ENCODE measurements at places on chromosomes 1 and 21. TPM values are rescaled to one million over a fixed set of nuclear protein-coding genes. Genes with fewer than 3 reads are reported as not detected.

BSND gene
- total RNA-seq, result not detected

PDZK1 gene
- 0.25 TPM for total RNA-seq

C1orf226 gene
- not detected for total RNA-seq

PDC gene
- not detected for total RNA-seq

TMEM240 gene
- 1.2 TPM for total RNA-seq

SPATA17 gene
- total RNA-seq, result not detected

SYCP1 gene
- not detected for total RNA-seq

OR4F16 gene
- total RNA-seq, result not detected

GNG4 gene
- 0.37 TPM for total RNA-seq

PODN gene
- not detected for total RNA-seq

CD160 gene
- not detected for total RNA-seq

DNA sequence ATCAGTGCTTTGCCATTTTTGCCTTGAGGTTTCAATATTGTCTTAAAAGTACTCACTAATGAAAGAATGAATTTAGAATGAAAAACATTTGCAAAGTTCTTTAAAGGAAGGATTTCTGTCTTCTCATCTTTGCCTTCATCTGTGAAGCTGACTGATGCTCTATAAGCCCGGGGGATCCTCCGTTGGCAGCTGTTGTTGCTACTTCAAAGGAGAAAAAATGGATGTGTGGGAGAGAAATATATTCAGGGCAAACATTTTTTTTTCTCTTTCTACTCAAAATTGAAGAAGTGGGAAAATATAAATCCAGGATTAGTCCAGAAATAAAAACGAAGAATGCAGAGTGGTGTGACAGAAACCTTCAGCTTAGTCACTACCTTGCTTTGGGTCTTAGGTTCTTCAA, 142.5 kb downstream of the OLFM3 start:
- no peak for DNase-seq

GRCh38 chr21:43306911-43307676, 119.8 kb downstream of the SIK1 start:
- no peak for DNase-seq

DNA sequence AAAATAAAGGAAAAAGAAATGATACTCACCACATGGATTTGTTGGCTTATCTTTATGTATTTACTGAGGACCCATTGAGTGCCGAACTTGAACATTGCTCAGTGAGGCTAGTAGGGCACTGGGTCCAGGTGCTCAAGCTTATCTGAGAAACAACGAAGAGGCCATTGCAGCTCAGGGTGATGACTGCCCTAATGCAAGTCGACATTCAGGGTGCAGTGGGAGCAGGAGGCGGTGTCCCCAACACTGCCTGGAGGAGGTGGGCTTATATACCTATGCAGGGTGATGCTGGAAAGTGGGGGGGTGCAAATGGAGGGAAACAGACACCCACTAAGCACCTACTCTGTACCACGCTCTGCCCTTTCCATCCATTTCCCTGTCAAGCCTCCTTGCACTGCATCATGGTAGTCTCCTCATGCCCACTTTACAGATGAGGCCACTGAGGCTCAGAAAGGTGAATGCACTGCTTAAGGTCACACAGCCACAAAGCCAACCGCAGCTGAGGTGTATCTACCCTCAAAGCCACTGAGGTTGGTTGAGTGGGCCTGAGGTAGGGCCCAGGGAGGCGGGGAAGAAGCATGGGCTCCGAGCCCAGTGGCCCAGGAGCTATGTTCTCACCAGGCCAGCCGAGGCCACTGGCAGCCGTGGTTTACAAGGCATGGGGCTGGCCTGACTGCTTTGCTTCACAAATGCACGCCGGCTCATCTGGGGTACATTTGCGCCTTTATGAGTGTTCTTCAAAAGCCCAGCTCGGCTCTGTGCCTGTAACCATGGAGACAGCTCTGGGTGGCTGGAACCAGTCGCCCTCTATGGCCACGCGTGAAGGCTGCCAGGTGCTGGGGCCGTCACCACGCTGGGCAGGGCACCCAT, 103.8 kb downstream of the EPHB2 start:
- DNase-seq, result no peak

- no peak for DNase-seq
Observed at GRCh38 chr1:205443585-205444299, 12.1 kb downstream of the BLACAT1 start.

GRCh38 chr1:61104220-61104671, 21.9 kb downstream of the NFIA start:
- DNase-seq, result no peak

- DNase-seq, result no peak
Observed at GRCh38 chr1:66176012-66176715, 357.8 kb upstream of the SGIP1 start.

DNA sequence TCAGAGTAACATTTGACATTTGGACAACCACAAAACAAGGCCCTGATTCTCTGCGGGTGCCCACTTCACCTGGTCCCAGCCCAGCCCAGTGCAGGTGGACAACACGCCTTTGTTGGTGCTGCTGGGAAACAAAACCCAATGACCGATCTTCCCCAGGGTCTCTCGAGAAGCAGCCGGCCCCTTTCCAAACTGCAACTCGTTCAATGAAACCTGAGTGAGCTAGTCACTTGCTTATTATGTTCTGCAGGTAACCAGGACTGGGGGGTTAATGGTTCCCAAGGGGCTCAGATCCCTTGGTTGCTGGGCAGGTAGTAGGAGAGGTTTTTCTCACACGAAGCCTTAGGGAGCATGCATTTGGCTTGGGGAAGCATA, 42.9 kb downstream of the ABCG1 start:
- no peak for DNase-seq

- DNase-seq, result no peak
Observed at GRCh38 chr21:39681845-39682244, 63.1 kb upstream of the IGSF5 start.

DNA sequence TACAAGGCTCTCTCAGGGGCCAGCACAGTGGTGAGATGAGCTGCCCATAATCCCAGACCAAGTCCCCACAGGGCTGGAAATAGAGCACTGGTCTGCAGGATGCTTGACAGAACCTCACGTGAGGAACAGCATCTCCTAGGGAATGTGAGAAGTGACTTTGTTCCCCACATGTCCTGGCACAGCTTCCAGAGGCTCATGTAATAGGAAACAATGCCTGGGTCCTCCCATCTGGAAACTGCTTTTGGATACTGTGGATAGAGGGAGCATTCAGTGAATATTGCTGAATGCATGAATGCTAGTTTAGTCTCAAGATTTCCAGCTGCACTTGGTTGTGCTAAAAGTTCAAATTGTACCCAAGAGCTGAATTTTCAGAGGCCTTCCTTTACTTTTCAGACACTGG, 146.2 kb downstream of the TNR start:
- DNase-seq, result no peak

DNA sequence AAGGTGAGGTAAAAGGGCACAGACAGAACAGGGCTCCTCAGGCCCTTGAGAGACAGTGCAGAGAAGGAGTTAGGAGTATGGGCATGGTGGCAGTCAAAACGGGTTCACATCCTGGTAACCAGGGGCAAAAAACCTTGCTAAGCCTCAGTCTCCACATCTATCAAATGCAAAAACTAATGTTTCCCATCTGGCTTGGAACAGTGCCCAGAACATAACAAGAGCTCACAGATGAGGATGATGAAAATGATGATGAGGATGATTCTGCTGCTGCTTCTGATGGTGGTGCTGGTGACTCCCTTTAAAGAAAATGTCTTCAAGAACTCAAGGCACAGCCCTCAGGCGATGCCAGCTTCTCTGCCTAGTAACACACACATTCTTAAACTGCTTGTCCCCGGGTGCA, 24.1 kb downstream of the HHIPL2 start:
- DNase-seq, result no peak

DNA sequence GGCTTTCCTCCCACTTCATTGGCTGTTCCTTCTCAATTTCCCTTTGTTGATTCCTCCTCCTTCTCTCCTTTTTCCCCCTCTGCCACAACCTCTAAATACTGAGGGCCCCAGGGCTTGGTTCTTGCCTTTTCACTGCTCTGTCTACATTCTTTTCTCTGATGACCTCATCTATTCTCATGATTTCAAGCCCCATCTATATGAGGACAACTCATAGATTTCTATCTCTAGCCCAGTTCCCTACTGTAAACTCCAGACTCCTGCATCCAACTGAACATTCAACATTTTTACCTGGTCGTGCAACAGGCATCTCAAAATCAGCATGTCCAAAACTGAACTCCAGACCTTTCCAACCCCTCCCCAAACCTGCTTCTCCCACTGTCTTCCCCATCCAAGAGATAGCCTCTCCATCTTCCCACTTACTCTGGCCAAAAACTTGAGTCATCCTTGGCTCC, 11.5 kb upstream of the SLC9A1 start:
- DNase-seq, result no peak

- DNase-seq, result no peak
Observed at GRCh38 chr21:34364921-34365320, 1.1 kb downstream of the KCNE2 start.

DNA sequence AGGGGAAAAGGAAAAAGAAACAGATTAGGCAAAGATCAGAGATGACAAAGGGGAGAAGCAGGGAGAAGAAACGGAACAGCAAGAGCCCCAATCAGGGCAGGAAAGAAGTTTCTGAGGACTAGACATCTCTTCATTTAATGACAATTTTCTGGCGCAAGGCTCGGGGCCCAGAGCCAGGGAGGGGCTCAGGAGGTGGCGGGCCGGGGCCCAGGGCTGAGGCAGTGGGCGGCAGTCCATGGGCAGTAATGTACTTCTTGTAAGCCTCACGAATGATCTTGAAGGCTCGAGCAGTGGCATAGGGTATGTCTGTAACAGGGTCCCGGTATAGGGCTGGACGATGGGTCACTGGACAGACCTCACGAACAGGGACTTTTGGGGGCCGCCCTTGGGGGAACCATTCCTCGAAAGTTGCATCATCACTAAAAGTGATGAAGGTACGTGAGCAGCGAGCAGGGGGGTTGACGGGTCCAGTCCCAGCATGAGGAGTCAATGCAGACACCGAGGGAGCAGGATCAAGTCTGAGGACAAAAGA, 799 bp upstream of the TMOD4 start:
- no peak for DNase-seq

DNA sequence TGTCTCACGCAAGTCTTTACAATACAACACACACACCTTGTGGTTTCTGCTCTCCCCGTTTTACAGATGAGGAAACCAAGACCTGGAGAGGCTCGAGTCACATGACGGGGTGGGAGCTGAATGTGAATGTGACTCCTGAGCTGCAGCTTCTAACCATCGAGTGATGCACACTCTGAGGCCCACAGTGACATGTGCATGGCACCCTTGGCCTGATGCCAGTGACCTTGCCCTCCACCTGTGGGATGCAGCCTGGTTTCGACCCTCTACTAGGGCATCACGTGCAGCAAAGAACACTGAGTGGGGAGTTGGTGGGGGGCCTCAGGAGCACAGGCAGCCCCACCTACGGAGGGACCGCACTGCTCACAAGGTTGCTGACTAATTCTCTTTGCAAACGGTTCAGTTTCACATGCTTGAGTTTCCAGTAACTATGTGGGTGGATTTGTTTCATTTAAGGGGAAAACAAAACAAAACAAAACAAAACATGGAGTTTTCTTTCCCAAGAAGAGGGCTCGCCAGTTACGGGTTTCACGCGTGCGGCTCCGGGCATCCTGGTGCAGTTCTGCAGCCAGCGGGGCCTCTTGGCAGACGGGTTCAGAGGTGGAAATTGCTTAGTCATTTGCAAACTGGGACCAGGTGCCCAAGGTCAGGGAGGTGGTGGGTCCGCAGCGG, 22.9 kb downstream of the SPSB1 start:
- DNase-seq, result peak; percentile 54

- no peak for DNase-seq
Observed at GRCh38 chr1:13520985-13521384, 7.2 kb upstream of the LRRC38 start.

DNA sequence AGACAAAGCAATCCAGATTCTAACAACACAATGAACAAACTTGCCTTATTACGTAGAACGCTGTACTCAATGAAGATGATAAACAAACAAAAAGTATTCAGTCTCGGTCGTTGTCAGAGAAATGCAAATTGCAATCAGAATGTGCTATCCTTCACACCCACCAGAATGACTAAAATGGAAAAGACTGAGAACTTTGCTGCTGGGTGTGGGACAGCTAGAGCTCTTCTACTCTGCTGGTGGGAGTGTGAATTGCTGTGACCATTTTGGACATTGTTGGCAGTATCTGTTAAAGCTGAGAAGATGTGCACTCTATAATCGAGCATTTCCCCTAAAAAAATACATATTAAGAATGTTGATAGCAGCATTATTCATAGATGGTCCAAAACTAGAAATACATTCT, 111.4 kb downstream of the PEX14 start:
- no peak for DNase-seq

DNA sequence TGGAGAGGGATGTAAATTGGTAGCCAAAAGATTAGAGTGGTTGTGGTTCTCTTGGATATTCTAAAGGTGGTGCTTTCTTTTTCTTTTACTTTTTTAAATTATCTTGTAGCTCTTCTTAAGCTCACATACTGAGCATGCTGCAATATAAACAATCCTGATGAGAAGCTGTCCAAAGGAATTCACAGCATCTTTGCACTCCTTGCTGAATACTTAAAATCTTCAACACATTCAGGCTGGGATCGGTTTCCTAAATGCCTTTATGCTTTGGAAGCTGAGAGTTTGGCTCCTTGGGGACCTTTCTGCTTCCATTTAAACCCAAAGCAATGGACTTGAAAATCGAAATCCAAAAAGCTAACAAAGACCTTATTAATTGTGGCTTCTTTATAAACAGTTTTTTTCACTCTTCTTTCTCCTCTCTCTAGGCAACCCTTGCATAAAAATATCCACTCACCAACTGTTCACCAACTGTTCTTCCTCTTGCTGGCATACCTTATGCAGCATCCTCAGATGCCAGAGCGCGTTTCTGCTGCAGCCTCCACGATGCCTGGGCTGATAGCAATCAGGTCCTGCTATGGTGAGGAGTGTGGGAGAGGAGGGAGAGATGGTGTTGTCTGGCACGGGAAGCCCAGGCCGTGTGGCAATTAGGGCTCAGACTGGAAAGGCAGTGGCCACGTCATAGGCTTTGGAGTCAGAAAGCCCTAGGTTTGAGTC, 535.8 kb upstream of the DAB1 start:
- no peak for DNase-seq

DNA sequence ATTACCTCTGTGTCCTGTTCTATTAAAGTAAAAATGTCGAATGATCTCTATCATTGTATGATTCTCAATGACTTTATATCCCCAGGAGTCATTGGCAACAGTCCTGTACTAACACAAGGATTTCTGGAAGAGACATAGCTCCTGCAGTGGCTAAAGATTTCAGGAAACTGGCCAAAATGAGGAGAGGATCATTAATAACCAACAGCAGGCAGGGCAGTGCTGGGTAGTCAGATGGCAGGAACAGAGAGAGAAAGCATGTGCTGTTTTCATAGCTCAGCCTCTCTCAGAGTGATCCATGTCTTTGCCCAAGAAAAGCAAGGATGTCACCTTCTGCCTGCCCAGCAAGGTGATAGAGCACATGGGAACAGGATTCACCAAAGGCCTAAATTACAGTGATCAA, 604.7 kb upstream of the PLXNA2 start:
- DNase-seq, result no peak

GRCh38 chr1:18174037-18174436, 66.4 kb downstream of the IGSF21 start:
- DNase-seq, result no peak

DNA sequence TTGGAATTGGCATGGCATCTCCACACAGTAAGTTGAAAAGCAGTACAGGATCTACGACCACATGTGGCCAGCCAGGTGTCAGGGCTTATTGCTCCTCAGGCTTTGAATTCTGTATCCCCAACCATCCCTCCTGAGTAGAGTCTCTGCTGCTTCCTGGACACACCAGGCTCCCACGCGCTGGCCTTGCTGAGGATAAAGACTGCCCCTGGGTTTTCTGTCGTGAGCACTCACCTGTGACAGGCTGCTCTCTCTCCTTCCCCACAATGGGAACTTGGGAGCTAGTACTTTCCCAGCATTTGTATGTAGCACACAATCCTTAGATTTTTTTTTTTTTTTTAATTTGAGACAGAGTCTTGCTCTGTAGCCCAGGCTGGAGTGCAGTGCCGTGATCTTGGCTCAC, 33.6 kb downstream of the PBX1 start:
- no peak for DNase-seq

Measured in activated CD4-positive, alpha-beta T cell treated with anti-CD3 and anti-CD28 coated beads, Interleukin-2, amount 10 ng/mL, durations not matched to agents 7 days and 5 days (primary cell).